T-helper 22 cell (primary cell): ENCODE measurements at places on chromosomes 11 and 22.

DNA sequence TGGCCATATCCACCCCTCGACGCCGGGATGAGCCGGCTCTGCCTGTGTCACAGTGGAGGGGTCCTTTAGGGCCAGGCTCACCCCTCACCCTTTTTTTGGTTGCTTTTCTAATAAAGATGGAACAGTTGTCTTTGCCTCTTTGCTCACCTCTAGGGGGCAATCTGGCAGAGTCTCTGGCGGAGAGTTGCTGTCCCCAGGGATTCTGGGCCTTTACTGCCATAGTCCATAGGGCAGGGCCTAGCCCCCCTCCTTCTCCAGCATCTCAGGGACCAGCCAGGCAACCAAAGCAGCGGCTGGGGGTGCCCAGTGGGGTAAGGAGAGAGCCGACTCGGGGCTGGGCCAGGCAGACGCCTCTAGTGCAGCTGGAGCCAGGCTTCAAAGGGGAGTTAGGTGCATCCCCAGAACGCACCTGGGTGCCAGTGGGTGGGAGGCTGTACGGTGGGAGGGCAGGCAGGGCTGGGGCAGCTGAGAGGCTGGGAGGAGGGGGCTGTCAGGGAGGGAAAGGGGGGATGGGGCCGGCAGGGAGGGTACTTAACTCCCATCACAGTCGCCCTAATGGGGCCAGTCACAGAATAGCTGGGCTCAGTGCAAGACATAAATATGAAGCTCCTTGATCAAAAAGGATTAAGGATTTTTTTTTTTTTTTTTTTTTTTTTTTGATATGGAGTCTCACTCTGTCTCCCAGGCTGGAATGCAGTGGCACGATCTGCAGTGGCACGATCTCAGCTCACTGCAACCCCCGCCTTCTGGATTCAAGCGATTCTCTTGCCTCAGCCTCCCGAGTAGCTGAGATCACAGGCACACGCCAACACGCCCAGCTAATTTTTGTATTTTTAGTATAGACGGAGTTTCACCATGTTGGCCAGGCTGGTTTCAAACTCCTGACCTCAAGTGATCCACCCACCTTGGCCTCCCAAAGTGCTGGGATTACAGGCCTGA, 2.5 kb upstream of the SUSD2 start:
- DNase-seq, result no peak

DNA sequence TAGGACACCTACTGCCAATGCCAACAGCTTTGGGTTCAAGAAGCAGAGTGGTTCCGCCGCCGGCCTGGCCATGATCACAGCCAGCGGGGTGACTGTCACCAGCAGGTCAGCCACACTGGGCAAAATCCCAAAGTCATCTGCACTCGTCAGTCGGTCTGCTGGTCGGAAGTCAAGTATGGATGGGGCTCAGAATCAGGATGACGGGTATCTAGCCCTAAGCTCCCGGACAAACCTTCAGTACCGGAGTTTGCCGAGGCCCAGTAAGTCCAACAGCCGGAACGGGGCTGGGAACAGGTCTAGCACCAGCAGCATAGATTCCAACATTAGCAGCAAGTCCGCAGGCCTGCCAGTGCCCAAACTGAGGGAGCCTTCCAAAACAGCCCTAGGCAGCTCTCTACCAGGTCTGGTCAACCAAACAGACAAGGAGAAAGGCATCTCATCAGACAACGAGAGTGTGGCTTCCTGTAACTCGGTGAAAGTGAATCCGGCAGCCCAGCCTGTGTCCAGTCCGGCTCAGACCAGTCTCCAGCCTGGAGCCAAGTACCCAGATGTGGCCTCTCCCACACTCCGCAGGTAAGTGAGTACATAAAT, 115.1 kb downstream of the DBX1 start:
- no peak for DNase-seq

DNA sequence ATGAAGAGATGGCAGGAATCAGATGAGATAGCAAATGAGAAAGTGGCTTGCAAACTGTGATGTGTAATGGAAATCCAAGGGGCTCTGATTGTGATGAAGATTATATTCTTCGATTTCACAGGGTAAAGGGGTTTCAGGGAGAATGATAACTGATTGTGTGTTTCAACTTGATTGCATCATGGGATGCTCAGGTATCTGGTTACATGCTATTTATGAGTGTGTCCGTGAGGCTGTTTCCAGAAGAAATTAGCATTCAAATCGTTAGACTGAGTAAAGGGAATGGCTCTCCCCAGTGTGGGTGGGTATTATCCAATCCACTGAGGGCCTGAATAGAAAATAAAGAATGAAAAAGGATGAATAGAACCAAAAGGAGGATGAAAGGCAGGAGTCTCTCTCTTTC, 278.7 kb upstream of the LARGE1 start:
- DNase-seq, result no peak

DNA sequence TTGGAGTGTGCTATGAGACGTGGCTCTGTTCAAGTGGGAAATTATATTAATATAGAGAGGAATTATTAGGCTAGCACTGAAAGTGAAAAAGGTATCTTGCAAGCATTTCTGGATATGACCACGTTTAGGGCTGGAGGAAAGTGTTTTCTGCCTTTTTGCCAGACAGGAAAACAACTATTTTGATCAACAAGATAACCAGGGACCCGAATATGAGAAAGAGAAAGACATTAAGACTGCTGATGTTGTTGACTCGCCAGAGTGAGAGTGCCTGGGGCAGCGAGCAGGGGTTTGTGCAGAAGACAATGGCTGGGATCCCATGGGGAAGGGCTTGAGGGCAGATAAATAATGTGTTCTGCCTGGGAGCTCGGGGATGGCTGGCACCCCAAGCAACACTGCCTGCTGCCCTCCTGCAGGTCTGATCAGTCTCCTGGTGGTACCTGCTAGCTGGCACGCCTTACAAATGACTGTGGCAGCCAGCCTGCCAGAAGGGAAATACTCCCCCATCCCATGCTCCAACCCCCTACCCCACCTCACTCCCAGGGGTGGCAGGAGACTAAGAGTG, 23.1 kb upstream of the CHST1 start:
- DNase-seq, result no peak

DNA sequence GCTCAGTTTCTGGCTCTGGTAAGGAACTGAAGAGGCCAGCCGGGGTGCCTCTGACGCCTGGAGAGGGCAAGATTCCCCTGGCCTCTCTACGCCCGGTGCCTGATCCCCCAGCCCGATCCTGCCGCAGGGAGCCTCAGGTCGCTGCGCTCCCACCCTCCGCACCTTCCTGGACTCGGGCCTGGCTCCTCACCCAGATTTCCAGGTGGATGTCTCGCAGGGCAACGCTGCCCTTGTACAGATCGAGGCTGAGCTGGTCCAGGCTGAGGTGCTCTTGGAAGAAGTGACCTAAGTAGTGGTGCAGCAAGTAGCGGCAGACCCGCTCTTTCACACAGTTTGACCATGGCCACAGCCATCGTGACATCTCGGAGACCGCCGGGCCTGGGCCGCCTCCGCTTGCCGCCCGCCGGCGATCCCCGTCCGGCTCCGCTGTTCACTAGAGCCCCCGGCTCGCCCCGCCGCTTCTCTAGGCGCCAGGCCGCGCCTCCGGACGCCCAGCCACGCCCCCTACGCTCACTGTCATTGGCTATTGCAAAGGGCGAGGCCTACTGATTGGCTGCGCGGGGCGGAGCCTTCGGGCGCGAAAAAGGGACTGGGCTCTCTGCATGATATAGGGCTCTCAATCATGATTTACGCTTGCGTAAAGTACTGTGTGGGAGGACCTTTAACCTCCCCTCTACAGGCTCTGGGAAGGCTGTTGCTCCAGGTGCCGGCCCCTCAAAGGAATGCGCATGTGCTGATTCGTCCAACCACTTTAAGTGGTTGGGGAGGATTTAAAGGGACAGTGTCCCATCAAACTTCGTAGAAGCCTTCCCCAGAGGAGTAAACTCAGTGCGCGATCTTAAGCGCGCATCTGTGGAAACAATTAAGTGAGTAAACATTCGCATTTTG, at the start of gene ATG2A:
Gene ATG2A, minus strand, starts transcription at position 435 of the 888 bp plus-strand sequence. Its CDS starts 74 bp downstream, at position 361.
- peak; percentile 97 for DNase-seq

DNA sequence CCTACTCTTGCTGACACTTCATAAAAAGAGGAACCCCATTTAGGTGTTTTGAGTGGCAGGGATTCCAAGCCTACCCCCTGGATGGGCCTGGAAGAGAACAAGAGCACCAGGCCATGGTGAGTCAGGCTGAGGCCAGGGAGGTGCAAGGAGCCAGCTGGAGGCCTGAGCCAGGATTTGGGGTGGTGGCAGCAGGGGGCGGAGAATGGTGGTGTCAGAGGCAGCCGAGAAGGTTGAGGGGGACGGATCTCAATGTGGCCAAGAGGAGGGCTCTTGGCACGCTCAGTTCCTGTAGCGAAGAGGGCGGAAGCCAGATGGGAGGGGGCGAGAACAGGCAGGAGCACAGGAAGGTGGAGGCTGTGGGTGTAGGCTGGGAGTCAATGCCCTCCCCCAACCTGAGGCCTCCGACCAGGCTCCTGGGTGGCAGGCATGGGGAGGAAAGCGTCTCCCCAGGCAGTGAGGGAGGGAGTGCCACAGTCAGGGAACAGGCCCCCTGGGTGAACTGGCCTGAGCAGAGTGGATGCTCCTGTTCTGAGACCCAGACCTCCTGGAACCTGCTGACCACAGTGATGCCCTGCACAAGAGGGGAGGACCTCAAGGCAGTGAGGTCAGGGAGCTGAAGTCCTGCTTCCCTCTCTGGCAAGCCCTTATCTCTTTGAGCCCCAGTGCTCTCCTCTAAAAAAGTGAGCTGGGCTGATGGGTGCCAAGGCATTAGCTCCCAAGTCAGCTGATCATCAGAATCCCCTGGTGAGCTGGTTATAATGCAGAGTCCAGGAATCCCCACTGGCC, 13.9 kb downstream of the RTN4RL2 start:
- no peak for DNase-seq

- no peak for DNase-seq
These were observed 187.7 kb upstream of the E2F8 start for GRCh38 chr11:19428206-19429002.

DNA sequence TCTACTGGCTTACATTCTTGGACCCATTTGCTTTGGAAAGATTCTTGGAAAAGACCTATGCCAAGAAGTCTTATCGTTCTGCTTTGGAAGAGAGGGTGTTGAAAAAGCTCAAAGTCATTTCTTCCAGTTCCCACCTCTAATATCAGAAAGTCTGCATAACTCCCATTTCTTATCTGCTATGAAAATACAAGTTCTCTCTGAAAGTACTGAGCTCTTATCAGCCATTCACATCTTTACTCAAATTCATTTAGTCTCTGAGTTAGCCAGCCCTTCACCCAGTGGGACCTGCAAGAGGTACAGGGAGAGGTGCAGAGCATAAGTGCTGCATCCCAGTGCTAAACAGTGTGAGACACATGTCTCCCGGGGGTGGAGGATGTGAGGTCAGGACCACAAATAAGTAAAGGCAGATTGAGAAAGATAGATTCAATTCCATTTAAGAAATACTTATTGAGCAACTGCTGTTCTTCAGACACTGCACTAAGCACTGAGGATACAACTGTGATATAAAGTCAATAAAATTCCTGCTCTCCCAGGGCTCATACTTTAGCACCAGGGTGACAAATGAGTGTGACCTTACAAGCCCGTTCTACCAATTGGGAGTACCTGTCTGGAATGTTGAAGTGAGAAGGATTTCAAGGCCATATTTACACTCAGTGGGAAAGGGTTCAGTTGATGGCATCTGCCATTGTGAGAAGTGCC, 76.7 kb downstream of the PISD start:
- DNase-seq, result no peak

DNA sequence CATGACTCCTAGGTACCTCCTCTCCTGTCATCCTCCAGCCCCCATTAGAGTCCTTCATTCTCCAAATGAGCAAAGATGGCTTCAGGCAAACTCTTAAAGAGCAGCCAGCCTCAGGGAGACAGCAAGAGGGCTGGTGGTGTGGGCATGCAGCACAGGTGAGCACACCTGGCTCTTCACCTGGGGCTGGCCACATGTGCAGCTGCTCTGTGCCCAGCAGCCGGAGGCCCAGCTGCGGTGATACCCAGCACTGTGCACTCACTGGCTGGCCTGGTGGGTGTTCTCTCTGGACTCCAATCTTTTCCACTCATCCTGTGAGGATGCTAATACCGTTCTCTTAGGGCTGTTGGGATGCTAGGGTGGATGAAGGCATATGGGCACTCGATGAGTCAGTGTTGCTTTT, 106.1 kb upstream of the PARVA start:
- no peak for DNase-seq
